Stimulated activated CD4-positive, alpha-beta T cell treated with anti-CD3 and anti-CD28 coated beads, Interleukin-4, amount 100 ng/mL, for 24 hours (primary cell): ENCODE measurements at places on chromosomes 7 and 10.

DNA sequence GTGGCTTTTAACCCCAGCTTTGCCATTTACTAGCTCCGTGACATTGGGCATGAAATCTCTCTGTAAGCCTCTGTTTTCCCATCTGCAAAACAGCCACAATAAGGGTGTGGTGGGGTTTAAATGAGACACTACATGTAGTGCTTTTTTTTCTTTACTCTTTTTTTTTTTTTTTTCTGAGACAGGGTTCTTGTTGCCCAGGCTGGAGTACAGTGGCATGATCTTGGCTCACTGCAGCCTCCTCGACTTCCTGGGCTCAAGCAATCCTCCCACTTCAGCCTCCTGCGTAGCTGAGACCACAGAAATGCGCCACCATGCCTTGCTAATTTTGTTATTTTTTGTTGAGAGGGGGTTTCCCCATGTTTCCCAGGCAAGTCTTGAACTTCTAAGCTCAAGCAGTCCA lies 8.3 kb upstream of the DENND10 start:
- DNase-seq, result no peak

- peak; percentile 88 for DNase-seq
Observed at GRCh38 chr10:30687698-30688213, 58.2 kb upstream of the LYZL2 start.

GRCh38 chr7:32661501-32661900 lies 166.2 kb downstream of the AVL9 start:
- no peak for DNase-seq

DNA sequence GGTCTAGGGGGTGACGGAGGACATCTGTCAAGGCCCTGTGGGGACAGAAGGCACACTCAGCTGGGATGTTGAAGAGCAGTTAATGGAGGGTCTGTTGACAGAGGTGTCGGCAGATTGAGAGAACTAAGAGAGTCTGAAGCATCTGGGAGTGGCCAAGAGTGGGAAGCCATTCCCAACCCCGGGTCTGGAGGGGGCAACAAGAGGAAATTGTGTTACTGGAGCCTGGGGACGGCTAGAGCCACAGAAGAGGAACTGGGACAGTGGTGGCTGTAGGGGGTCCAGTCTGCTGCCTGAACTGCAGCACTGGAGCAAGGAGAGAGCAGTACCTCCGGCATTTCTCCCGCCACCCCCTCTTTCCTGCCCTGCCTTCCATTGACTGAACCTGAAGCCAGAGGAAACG lies 136.6 kb downstream of the CHN2 start:
- no peak for DNase-seq

- no peak for DNase-seq
Observed at GRCh38 chr10:44714451-44714850, 196.7 kb upstream of the TMEM72 start.

GRCh38 chr10:88232983-88233543 lies 350.1 kb downstream of the RNLS start:
- no peak for DNase-seq

GRCh38 chr10:80159166-80159873 lies 26.8 kb downstream of the PLAC9 start:
- DNase-seq, result no peak

DNA sequence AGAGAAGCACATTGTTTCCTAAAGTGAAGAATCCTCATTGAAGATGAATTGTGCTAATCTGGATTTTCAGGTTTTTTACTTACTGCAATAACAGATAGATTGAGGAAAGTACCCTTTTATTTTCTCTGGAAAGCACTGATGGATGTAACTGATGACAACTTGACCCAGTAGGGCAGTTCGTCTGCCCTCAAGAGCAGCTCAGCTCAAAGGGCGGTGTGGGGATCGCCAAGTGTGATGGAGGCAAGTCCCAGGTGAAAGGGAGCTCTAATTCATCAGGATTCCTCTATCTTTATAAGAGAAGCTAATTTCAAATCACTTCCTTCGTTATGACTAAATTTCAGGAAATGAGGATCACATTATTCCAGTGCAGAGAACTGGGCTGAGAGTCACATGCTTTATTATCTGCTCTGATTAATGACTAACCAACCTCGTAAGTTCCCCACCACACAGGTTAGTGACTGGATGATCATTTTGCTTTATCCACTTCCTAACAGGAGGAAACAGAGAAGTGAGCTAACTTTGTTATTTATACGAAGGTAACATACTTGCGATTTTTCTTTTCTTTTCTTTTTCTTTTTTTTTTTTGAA lies 98.8 kb downstream of the PFKFB3 start:
- no peak for DNase-seq

DNA sequence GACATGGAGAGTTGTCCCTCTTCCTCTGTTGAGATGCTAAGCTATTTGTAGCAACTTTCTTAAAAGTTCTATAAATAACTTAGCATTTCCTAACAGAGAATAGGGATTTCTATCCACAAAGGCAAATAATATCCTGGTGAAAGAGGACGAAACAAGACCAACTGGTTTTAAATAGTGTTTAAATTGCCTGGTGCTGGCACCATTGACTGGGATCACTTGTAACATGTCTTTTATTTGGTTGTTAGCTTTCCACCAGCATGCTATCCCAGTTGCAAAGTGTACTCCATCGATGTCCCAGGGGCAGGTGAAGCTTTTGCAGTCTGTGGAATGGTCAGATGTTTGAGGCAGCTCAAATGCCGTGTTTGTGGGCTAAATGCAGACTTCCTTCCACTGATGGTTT lies 3.7 kb downstream of the SUFU start:
- DNase-seq, result no peak

- DNase-seq, result no peak
Observed at GRCh38 chr7:158684329-158684728, 20.3 kb downstream of the NCAPG2 start.

GRCh38 chr7:36749282-36749960 lies 25.1 kb upstream of the AOAH start:
- DNase-seq, result no peak

DNA sequence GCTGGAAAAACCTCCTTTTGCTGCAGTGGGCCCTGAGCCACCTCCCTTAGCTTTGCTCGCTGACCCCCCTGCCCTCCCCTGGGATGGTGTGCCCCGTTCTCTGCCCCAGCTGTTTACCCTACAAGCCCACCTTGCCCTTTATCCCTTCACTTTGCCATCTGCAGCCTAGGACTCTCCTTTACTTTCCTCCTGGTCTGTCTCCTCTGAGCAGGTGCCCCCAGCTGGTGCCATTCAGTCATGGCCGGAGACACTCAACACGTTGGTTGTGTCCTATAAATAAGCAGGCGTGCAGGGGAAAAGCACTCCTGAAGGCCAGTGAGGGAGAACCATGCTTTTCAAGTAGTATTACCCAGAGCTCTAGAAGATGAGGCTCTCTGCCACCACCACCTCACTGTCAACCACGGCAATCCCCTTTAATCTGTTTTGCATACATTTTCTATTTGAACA lies 6.1 kb downstream of the RASSF4 start:
- no peak for DNase-seq

DNA sequence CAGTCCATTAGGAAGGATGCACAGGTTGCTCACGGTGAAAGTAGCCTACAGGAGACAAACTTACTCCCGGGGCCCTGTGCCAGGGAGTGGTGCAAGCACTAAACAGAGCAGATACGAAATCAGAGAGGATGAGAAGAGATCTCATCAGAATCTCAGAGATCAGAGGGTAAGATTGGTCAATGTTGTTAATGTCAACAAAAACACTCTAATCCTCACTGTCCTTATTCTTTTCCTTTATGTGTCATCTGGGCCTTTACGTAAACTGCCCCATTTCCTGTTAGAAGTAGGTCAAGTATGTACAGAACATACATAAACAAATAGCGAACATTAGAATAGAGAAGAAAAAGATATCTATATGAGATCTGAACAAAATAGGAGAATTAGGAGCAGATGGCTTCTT lies 163.1 kb downstream of the PPP1R17 start:
- no peak for DNase-seq

- DNase-seq, result no peak
Observed at GRCh38 chr10:104850023-104850422, 208.9 kb downstream of the SORCS3 start.

- peak; percentile 23 for DNase-seq
Observed at GRCh38 chr10:91220954-91221675, 652 bp downstream of the PCGF5 start.

- no peak for DNase-seq
Observed at GRCh38 chr7:52715701-52716100, 319.7 kb upstream of the POM121L12 start.

GRCh38 chr7:116528008-116528789 lies 3.4 kb downstream of the CAV1 start:
- DNase-seq, result no peak

DNA sequence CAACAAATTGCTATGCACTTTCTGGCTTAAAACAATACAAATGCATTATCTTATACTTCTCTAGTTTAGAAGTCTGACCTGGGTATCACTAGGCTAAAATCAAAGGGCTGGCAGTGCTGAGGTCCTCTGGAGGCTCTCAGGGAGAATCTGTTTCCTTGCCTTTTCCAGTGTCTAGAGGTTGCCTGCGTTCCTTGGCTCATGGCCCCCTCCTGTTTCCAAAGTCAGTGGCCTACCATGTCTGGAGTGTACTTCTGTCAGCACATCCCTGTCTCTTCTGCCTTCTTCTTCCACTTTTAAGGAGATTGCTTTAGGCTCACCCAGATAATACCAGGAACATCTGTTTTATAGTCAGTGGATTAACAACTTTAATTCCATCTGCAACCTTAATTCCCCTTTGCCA lies 52.4 kb downstream of the CCNY start:
- no peak for DNase-seq

GRCh38 chr10:12925845-12926244 lies 75.7 kb downstream of the CCDC3 start:
- DNase-seq, result no peak

DNA sequence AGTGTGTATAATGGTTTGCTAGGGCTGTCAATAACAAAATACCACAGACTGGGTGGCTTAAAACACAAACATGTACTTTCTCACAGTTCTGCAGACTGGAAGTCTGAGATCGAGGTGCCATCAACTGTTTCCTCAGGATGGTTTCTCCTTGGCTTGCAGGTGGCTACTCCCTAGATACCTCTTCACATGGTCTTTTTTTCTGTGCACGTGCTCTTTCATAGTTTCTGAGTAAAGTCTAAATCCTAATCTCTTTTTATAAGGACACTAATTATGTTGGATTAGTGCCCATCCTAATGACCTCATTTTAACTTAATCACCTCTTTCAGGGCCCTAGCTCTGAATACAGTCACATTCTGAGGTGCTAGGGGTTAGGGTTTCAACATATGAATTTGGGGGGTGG lies 65.9 kb downstream of the AMPH start:
- DNase-seq, result no peak

DNA sequence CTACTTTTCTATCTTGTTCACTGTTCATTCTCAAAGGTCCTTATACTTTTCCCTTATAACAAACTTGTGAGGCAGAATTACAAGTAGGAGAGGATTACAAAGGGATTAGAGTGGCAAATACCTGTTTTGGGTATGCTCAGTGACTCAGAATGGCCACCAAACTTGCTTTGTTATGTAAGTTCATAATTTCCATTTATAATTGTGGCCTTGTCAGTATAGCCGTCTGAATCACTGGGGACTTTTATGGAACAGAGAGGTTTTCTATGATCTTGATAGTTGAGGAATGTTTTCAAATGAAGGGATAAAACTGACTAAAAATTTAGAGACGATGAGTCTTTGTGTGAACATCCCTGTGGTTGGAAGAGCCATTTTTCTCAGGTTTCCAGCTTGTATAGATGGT lies 116.2 kb downstream of the SND1 start:
- no peak for DNase-seq

DNA sequence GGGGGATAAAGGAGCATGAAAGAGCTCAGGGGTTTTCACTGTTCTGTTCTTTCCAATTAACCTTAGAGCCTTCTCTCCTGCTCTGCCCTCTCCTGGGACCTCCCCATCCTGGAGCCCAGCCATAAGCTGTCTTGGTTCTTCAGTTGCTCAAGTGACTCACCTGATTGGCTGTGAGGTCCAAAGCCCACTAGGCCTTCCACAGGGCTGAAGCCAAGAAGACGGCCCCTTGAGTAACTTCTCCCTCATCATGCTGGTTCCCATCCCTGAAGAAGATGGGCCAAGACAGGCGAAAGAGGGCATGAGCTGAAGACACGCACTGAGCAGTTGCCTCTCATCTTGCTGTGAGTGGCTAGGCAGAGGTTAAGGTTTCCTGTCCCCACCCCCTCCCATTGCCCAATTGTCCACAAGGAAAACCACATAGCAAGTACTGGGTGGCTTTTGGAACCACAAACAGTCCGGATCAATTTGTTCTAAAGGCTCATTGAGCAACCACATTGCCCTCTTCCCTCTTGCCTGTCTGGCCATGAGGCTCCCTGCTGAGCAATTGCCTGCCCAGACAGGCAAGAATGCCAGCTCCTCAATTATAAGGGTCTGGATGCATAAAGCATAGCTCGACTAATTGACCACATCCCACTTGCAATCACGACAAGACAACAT lies 43.9 kb upstream of the GPAM start:
- no peak for DNase-seq

- peak; percentile 40 for DNase-seq
Observed at GRCh38 chr7:134710854-134711624, 64.4 kb downstream of the BPGM start.

DNA sequence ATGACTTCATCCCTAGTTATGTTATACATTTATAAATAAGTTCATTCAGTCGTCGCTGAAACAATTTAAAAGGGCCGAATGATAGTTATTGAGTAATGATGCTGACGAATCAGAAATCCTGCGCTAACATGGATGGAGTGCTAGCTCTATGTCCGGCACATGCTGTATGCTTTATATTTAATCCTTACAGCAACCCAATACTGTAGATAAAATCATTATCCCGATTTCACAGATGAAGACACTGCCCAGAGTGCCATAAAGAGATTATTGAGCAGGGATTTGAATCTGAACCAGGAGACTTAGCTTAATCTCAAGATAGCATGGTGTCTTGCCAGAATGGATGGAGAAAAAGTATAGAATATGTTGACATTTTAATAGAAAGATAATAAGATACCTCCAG lies 1.1 kb upstream of the ICA1 start:
- no peak for DNase-seq

- no peak for DNase-seq
Observed at GRCh38 chr10:132058111-132058745, 7.5 kb upstream of the JAKMIP3 start.

DNA sequence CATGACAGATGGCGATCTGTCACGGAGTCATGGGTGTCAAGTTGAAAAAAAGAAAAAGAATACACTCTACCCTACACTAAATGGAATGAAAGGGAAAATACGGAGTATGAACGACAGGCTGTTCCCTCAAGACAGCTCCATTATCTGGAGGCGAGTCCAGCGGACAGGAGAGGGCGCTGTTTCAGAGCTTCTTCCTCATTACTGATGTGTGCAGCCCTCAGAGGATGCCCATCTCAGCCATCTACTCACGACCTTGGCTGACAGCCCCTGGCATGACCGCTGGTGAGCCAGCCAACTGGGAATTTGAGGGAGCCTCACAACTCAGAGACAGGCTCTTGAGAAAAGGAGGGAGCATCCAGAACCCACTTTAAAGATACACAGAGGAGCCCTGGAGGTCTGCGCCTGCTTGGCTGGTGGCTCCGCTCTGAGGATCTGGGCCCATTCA lies 49.6 kb upstream of the SMNDC1 start:
- DNase-seq, result peak; percentile 85

GRCh38 chr10:112224933-112225529 lies 41.5 kb upstream of the GPAM start:
- DNase-seq, result no peak

- DNase-seq, result no peak
Observed at GRCh38 chr10:12617191-12618175, 268.1 kb downstream of the CAMK1D start.
